T-helper 2 cell treated with Interferon-gamma antibody and Interleukin-4, amounts not matched to agents 5 μg/mL and 100 μg/mL, for 36 hours (primary cell): ENCODE measurements at places on chromosomes 11 and 22.

- no peak overlapping the region for H3K27ac ChIP-seq
- peaks cover 1% of the 10 kb centered on the region for H3K36me3 ChIP-seq
- no peak overlapping the region for H3K4me3 ChIP-seq
- no peaks in the 10 kb centered on the region for H3K27me3 ChIP-seq
- H3K4me1 ChIP-seq, result no peaks in the 10 kb centered on the region
These were observed 217.3 kb upstream of the ARHGAP42 start for GRCh38 chr11:100469835-100470234.

GRCh38 chr11:66362481-66363147 is 8.9 kb downstream of the SLC29A2 start:
- H3K4me1 ChIP-seq, result peaks cover 2% of the 10 kb centered on the region
- H3K4me3 ChIP-seq, result no peak overlapping the region
- no peaks in the 10 kb centered on the region for H3K36me3 ChIP-seq
- H3K27me3 ChIP-seq, result no peaks in the 10 kb centered on the region

GRCh38 chr11:111460340-111460739 is 51.8 kb downstream of the BTG4 start:
- H3K27ac ChIP-seq, result no peak overlapping the region
- DNase-seq, result no peak
- H3K4me3 ChIP-seq, result no peak overlapping the region
- H3K4me1 ChIP-seq, result no peaks in the 10 kb centered on the region
- H3K36me3 ChIP-seq, result no peaks in the 10 kb centered on the region
- H3K27me3 ChIP-seq, result peaks cover 17% of the 10 kb centered on the region

DNA sequence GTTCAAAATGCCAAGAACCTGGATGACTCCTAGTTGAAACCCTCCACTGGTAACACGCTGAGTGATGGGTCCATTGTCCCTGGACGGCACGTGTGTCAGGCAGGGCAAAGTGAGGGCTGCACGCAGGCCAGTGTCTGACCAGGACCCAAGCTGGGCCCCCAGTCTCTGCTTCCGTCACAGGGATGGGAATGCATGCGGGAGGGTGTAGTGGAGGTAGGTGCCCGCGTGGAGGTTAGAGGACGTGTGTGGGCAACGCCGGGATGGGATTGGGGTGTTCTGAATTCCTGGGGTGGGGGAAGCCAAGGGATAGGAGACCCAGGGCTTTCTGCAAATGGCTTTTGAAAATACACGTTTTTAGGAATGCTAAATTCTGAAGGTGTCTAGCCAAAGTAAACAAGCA is 943.3 kb downstream of the BRD1 start:
- no peaks in the 10 kb centered on the region for H3K27me3 ChIP-seq
- H3K4me3 ChIP-seq, result no peak overlapping the region
- no peaks in the 10 kb centered on the region for H3K4me1 ChIP-seq
- no peak for DNase-seq
- no peak overlapping the region for H3K27ac ChIP-seq

- no peaks in the 10 kb centered on the region for H3K27me3 ChIP-seq
- no peak overlapping the region for H3K27ac ChIP-seq
- no peak overlapping the region for H3K4me3 ChIP-seq
- no peak for DNase-seq
- no peaks in the 10 kb centered on the region for H3K36me3 ChIP-seq
These were observed 24.4 kb upstream of the ACR start for GRCh38 chr22:50713571-50714056.

GRCh38 chr22:19882446-19883381 is 28.0 kb upstream of the GNB1L start:
- H3K4me3 ChIP-seq, result no peak overlapping the region
- peaks cover 13% of the 10 kb centered on the region for H3K4me1 ChIP-seq
- H3K36me3 ChIP-seq, result no peaks in the 10 kb centered on the region
- no peak for DNase-seq

- no peak overlapping the region for H3K27ac ChIP-seq
- no peaks in the 10 kb centered on the region for H3K27me3 ChIP-seq
- no peaks in the 10 kb centered on the region for H3K4me1 ChIP-seq
- DNase-seq, result no peak
- H3K4me3 ChIP-seq, result no peak overlapping the region
These were observed 408.7 kb downstream of the BRD1 start for GRCh38 chr22:49418943-49419342.

- H3K27ac ChIP-seq, result no peak overlapping the region
- no peaks in the 10 kb centered on the region for H3K36me3 ChIP-seq
- H3K4me3 ChIP-seq, result no peak overlapping the region
- no peak for DNase-seq
These were observed 1158.5 kb downstream of the JRKL start for GRCh38 chr11:97548280-97548679.

DNA sequence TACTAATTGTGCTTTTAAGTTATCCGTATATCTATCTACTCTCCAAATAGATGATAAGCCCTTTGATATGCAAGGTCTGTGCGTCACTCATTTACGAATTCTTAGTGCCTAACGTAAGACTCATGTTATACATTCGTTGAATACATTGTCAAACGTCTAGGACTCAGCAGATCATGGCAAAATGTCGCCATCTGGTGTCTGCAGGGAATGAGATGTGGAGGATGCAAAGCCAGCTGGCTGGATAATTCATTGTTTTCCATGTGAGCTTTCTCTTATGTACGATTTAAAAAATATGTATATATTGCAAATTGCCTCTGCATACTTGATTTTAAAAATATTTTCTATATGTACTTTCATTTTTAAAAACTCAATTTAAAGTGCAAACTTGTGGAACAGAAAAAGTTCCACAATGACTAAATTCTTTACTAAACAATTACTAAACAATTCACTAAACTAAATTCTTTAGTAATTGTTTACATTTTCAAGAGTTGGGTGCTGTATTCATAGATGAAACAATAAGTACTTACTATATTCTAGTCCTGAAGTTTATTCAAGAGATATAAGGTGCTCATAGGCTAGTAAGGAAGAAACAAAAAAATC is 33.8 kb downstream of the ZNF202 start:
- no peak overlapping the region for H3K4me3 ChIP-seq
- no peak overlapping the region for H3K27ac ChIP-seq
- peaks cover 9% of the 10 kb centered on the region for H3K27me3 ChIP-seq
- peak; percentile 31 for DNase-seq
- H3K4me1 ChIP-seq, result peaks cover 3% of the 10 kb centered on the region
- no peaks in the 10 kb centered on the region for H3K36me3 ChIP-seq

DNA sequence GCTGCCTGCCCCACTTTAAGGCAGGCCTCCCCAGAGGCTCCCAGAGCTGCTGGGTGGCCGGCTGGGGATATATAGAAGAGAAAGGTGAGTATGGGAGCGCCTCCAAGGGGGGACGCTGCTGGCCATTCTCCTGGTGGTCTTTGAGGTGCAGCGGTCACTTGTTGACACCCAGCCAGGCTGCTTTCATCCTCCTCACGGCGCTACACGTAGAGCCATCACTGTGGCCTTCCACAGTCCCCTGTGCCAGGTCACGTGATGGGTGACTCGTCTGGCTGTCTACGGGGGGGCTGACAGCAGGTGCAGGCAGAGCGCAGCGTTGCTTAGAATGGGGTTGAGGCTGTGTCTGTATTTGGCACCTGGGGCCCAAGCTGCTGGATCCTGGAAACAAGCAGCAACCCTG is 1.9 kb downstream of the ACR start:
- no peaks in the 10 kb centered on the region for H3K36me3 ChIP-seq
- no peak overlapping the region for H3K4me3 ChIP-seq
- no peaks in the 10 kb centered on the region for H3K4me1 ChIP-seq

DNA sequence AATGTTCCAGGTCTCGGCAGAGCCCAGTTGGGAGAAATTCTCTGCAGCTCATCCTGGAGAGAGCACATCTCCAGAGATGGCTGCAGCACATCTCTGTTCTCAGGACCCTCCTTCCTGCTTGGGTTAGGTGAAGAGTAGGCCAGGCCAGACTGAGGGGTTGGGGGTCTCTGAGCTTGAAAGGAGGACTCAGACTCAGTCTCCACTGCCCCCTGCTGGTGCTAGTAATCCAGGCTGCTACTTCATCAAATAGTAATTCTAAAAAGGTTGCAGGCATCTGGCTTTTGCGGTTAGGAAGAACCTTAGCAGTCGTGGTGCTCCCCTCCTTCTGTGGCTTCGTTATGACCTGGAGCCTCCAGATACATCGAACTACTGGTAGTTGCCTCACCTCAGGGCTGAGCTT is 9.7 kb downstream of the TUB start:
- no peak for DNase-seq
- no peaks in the 10 kb centered on the region for H3K27me3 ChIP-seq
- no peaks in the 10 kb centered on the region for H3K36me3 ChIP-seq
- H3K4me3 ChIP-seq, result no peak overlapping the region
- no peak overlapping the region for H3K27ac ChIP-seq
- no peaks in the 10 kb centered on the region for H3K4me1 ChIP-seq

GRCh38 chr11:104967534-104968354 is 630 bp downstream of the CASP4 start:
- DNase-seq, result no peak
- peak overlapping the region; percentile 87 for H3K4me3 ChIP-seq
- H3K27ac ChIP-seq, result peak overlapping the region; percentile 91
- H3K4me1 ChIP-seq, result peaks cover 23% of the 10 kb centered on the region
- H3K27me3 ChIP-seq, result no peaks in the 10 kb centered on the region
- H3K36me3 ChIP-seq, result peaks cover 35% of the 10 kb centered on the region

DNA sequence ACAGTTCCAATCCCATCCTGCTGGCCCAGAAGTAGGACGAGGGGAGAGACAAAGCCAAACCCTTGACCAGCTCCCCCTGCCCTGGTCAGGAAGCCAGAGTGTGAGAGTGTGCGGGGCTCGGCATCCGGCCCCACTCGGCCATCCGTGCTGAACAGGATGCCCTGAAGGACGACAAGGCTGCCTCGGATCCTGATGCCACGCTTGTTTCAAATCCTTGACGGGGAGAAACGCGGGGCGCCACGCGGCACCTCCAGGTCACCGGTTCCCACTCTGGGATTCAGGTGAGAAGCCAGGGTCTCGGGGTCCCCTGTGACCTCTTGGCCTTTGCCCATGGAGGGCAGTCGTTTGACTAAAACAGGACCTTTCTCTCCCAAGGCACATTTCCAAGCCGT is 167.8 kb downstream of the BRD1 start:
- peaks cover 11% of the 10 kb centered on the region for H3K36me3 ChIP-seq
- H3K27me3 ChIP-seq, result no peaks in the 10 kb centered on the region
- peaks cover 14% of the 10 kb centered on the region for H3K4me1 ChIP-seq
- no peak for DNase-seq
- H3K4me3 ChIP-seq, result no peak overlapping the region
- H3K27ac ChIP-seq, result no peak overlapping the region

DNA sequence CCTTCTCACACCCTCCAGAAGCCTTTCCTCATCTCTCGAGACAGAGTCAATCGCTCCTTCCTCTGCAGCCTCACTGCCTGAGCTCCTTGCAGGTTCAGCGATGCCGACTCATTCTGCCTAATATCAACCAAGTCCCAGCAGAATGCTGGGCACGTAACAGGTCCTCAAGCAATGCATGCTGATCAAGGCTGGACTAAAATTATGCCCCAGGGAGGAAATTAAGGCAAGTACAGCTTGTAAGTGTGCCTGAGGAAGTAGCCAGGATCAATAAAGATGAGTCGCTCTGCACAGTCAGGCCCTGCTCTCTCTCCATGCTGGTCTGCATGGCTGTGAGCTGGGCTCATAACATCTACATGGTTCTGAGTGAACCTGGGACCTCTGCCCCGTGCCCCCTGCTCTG is 25.6 kb upstream of the NRIP3 start:
- H3K27me3 ChIP-seq, result peaks cover 21% of the 10 kb centered on the region
- H3K27ac ChIP-seq, result no peak overlapping the region
- H3K36me3 ChIP-seq, result no peaks in the 10 kb centered on the region
- DNase-seq, result no peak
- H3K4me1 ChIP-seq, result no peaks in the 10 kb centered on the region

GRCh38 chr11:266676-267439 is 11.3 kb upstream of the NLRP6 start:
- peak overlapping the region; percentile 84 for H3K27ac ChIP-seq
- DNase-seq, result no peak
- H3K4me3 ChIP-seq, result peak overlapping the region; percentile 79
- H3K27me3 ChIP-seq, result peaks cover 2% of the 10 kb centered on the region
- H3K4me1 ChIP-seq, result peaks cover 28% of the 10 kb centered on the region

- H3K4me1 ChIP-seq, result peaks cover 7% of the 10 kb centered on the region
- H3K27me3 ChIP-seq, result no peaks in the 10 kb centered on the region
- no peak for DNase-seq
- H3K27ac ChIP-seq, result no peak overlapping the region
These were observed 21.1 kb downstream of the MIF start for GRCh38 chr22:23915290-23915689.

GRCh38 chr11:114479331-114479730 is 40.1 kb downstream of the REXO2 start:
- no peaks in the 10 kb centered on the region for H3K36me3 ChIP-seq
- no peaks in the 10 kb centered on the region for H3K27me3 ChIP-seq
- no peaks in the 10 kb centered on the region for H3K4me1 ChIP-seq
- H3K4me3 ChIP-seq, result no peak overlapping the region
- DNase-seq, result no peak

- peak; percentile 17 for DNase-seq
- no peak overlapping the region for H3K4me3 ChIP-seq
- peak overlapping the region; percentile 31 for H3K27ac ChIP-seq
- peaks cover 29% of the 10 kb centered on the region for H3K4me1 ChIP-seq
- H3K27me3 ChIP-seq, result peaks cover 5% of the 10 kb centered on the region
These were observed 81.9 kb upstream of the CRTAM start for GRCh38 chr11:122756417-122756816.

DNA sequence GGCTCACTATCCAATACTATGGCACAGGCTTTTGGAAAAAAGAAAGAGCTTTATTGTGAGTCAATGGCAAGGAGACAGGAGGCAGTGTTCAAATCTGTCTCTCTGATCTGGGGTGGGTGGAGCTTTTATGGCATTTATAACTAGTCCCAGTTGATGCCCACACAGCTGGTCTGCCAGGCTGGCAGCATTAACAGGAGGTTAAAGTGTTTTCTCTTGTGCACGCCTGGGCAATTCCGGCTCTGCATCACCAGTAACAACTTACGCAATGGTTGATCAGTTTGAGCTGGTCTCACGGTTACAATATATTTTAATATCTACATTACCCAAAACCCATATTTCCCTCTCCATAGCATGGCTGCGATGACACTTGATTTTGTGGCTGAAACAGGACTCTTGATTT is 15.1 kb upstream of the SMIM38 start:
- peaks cover 3% of the 10 kb centered on the region for H3K4me1 ChIP-seq
- H3K36me3 ChIP-seq, result no peaks in the 10 kb centered on the region
- no peak for DNase-seq
- H3K4me3 ChIP-seq, result no peak overlapping the region
- H3K27me3 ChIP-seq, result no peaks in the 10 kb centered on the region

DNA sequence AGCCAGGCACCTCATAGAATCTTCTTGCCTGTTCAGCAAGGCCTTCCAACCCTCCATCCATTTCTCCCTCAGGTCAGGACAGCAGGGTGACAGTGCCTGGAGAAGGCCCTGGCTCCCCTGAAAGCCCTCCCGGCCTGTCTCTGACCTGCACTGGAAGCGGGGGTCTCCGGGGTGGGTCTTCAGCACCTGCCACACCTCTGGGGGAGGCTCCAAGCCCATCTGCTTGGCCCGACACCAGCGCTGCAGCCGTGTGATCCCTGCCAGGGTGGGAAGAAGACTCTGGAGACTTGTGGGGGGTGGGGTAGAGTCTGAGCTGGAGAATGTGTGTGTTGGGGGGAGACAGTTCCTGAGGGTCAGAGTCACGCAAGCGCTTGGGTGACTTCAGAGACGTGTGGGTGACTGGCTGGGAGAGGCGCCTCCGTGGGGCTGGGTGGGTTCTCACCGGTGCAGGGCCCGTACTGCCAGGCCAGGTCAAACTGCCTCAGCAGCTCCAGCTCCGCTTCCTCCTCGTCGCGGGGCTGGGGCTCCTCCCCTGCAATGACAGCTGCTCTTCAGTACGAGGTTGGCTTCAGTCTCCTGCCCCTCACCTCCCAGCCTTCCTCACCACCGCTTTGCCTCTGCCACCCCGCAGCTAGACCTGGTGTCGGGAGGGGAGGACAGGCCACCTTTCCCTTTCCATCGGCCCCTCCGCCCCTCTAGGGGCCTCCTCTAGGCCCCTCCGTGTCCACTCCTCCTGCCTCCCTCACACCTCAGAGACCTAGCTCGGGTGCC is 615 bp downstream of the POLD4 start:
- no peak for DNase-seq
- H3K27ac ChIP-seq, result peak overlapping the region; percentile 100
- peak overlapping the region; percentile 92 for H3K4me3 ChIP-seq
- H3K27me3 ChIP-seq, result no peaks in the 10 kb centered on the region
- H3K4me1 ChIP-seq, result peaks cover 33% of the 10 kb centered on the region
